ENCODE measurements at places on chromosomes 16 and 17. TPM values are rescaled to one million over a fixed set of nuclear protein-coding genes. Genes with fewer than 3 reads are reported as not detected.
A peak's percentile ranks its signal among the peaks of the same experiment; 100 is the strongest.

DNA sequence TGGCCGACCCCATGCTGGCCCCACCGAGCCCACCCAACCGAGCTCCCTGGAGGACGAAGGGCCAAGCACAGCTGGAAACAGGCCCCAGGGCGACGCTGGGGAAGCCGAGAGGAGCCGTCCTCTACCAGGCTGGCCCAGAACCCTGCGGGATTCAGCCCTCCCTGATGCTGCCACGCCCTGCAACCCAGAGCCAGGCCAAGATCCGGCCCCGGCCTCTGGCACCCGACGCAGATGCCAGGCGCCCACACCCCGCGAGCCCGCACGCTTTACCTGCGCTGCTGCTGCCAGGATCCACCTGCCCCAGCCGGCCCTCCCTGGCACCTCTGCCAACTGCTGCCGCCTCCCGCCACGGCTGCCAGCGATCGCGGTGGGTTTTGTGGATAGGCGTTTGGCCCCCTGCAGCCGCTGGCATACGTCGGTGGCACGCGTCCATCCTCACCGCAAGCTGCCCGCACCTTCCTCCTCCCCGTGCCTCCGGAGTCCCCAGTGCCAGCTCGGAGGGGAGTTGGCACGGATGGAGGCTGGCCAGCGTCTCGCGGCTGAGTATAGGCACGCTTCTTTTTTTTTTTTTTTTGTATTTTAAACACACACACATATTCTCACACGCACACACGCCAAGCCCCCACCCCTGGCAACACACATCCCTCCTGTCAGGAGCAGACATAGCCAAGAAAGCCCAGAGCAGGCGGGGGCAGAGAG lies 41.3 kb upstream of the ACSF3 start:
- H3K4me1 ChIP-seq = peaks cover 4% of the 10 kb centered on the region
- H3K27ac ChIP-seq = no peak overlapping the region
- peaks cover 3% of the 10 kb centered on the region for H3K36me3 ChIP-seq
- no peak for DNase-seq
- H3K27me3 ChIP-seq = no peaks in the 10 kb centered on the region
- peak overlapping the region; percentile 43 for H3K4me3 ChIP-seq

Gene C16orf87
- total RNA-seq = 8.7 TPM

DNA sequence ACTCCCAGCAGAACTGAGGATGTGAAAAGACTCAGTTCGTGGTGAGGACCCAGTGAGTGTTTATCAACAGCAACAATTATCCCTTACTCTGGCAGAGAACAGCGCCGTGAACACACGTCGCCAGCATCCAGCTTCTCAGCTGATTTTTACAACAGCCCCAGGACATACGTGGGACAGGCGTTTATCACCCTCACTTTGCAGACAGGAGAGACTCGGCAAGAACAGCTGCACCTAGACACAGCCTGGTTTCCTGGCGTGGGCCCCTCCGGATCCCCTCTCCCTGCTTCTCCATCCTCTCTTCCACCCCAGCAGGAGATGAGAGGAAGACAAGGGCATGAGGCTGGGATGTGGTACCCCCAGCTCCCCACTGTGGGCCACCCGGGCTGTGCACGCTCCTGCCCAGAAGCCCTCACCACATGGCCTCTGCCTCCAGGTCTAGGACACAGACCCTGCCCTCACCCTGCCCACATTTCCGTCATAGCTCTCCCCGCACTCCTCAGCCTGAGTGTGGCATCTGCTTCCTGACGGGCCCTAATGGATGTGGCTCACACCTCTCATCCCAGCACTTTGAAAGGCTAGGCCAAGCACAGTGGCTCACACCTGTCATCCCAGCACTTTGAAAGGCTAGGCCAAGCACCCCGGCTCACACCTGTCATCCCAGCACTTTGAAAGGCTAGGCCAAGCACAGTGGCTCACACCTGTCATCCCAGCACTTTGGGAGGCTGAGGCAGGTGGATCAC lies 17.5 kb downstream of the ABR start:
- no peak for DNase-seq
- no peaks in the 10 kb centered on the region for H3K4me1 ChIP-seq
- H3K27ac ChIP-seq = no peak overlapping the region
- no peaks in the 10 kb centered on the region for H3K27me3 ChIP-seq
- no peaks in the 10 kb centered on the region for H3K36me3 ChIP-seq
- H3K4me3 ChIP-seq = no peak overlapping the region

GRCh38 chr16:84795329-84796053 lies 24.3 kb upstream of the CRISPLD2 start:
- H3K4me1 ChIP-seq = no peaks in the 10 kb centered on the region
- no peaks in the 10 kb centered on the region for H3K36me3 ChIP-seq
- H3K27ac ChIP-seq = no peak overlapping the region
- no peaks in the 10 kb centered on the region for H3K27me3 ChIP-seq

GRCh38 chr17:36197387-36197703 lies 787 bp upstream of the CCL3L1 start:
- no peaks in the 10 kb centered on the region for H3K4me1 ChIP-seq
- no peak overlapping the region for H3K4me3 ChIP-seq
- H3K36me3 ChIP-seq = no peaks in the 10 kb centered on the region

DNA sequence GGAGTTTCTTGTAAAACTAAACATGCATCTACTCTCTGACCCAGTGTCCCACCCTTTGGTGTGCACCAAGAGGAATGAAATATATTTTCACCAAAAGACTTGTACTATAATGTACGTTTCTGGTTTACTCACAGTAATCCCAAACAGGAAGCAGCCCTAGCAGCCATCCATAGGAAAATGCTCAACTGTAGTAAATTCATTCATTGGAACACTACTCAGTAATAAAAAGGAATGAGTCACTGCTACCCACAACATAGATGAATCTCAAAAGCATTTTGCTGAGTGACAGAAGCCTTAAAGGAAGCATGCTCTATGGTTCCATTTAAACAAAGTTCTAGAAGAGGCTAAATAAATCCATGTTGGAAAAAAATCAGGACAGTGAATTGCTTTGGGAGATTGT lies 37.6 kb upstream of the DHRS7B start:
- no peaks in the 10 kb centered on the region for H3K27me3 ChIP-seq
- no peak overlapping the region for H3K27ac ChIP-seq
- DNase-seq = no peak
- no peaks in the 10 kb centered on the region for H3K36me3 ChIP-seq

DNA sequence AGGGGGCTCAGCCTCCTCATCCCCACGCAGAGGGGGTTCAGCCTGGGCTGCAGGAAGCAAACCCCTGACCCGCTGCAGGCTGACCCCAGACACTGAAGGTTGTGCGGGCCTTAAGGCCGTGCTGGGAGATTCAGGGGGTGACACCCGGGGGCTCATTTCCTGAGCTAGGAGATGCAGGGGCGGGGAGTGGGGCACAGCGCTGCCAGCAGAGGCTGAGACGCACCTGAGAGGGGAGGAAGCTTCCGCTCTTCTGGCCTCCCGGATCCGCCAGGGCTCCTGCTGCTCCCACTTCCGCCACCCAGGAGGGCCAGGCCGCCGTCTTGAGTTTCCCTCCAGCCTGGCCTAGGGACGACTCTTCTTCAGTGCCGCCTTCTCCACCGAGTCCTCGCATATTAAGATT lies 173.2 kb upstream of the FOXF1 start:
- H3K4me1 ChIP-seq = no peaks in the 10 kb centered on the region
- H3K4me3 ChIP-seq = no peak overlapping the region
- H3K27me3 ChIP-seq = peaks cover 3% of the 10 kb centered on the region
- DNase-seq = no peak
- no peak overlapping the region for H3K27ac ChIP-seq

GRCh38 chr16:84610376-84610775 lies 7.5 kb downstream of the COTL1 start:
- H3K27ac ChIP-seq = no peak overlapping the region
- H3K4me1 ChIP-seq = peaks cover 23% of the 10 kb centered on the region
- no peak overlapping the region for H3K4me3 ChIP-seq
- H3K27me3 ChIP-seq = no peaks in the 10 kb centered on the region
- no peaks in the 10 kb centered on the region for H3K36me3 ChIP-seq

DNA sequence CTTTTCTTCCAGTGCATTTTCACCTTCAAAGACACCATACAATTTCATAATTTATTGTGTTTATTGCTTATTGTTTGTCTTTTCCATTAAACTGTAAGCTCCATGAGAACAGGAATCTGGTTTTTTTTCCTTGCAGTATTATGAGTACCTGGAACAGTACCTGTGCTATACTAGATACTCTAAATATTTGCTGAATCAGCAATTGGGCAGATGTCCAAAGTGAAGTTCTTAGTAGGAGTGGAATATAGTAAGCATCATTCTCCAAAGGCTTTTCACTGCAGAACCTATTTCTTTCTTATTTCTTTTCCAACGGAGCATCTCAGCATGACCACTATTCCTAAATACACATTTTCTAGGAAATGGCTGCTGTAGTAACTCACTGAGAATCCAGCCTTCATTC lies 269.0 kb upstream of the CCL2 start:
- H3K4me1 ChIP-seq = no peaks in the 10 kb centered on the region
- H3K4me3 ChIP-seq = no peak overlapping the region
- no peaks in the 10 kb centered on the region for H3K36me3 ChIP-seq
- no peaks in the 10 kb centered on the region for H3K27me3 ChIP-seq
- H3K27ac ChIP-seq = no peak overlapping the region

DNA sequence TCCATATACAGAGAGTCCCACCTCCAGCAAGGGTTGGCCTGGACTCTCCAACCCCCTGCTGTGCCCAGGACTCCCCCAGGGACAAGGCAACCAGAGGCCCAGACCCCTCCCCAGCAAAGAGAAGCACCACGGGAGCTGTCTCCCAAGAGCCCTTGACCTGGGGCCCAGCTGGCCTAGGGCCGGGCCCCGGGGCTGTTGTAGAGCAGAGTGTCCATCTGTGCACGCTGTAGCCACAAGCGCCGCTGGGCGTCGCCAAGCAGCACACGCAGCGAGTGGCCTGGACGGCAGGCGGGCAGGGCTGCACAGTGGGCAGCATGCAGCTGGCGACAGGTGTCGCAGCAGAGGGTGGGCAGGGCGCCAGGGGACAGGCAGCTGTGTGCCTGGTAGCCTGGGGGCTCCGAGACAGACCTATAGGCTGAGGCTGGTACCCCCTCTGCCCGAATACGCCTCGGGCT lies 4.3 kb downstream of the SPATA2L start:
- H3K4me1 ChIP-seq = peaks cover 4% of the 10 kb centered on the region
- H3K36me3 ChIP-seq = no peaks in the 10 kb centered on the region
- H3K4me3 ChIP-seq = no peak overlapping the region
- no peaks in the 10 kb centered on the region for H3K27me3 ChIP-seq

GRCh38 chr17:68197091-68197996 lies 50.5 kb upstream of the AMZ2 start:
- H3K4me1 ChIP-seq = peaks cover 2% of the 10 kb centered on the region
- DNase-seq = no peak
- no peaks in the 10 kb centered on the region for H3K36me3 ChIP-seq
- H3K4me3 ChIP-seq = peak overlapping the region; percentile 37

- no peak for DNase-seq
- no peaks in the 10 kb centered on the region for H3K4me1 ChIP-seq
- H3K27ac ChIP-seq = no peak overlapping the region
- no peaks in the 10 kb centered on the region for H3K36me3 ChIP-seq
- H3K27me3 ChIP-seq = no peaks in the 10 kb centered on the region
Observed at GRCh38 chr17:14859542-14859941, 405.6 kb downstream of the PMP22 start.

- peaks cover 10% of the 10 kb centered on the region for H3K27me3 ChIP-seq
- H3K36me3 ChIP-seq = no peaks in the 10 kb centered on the region
- H3K4me1 ChIP-seq = peaks cover 3% of the 10 kb centered on the region
- DNase-seq = no peak
Observed at GRCh38 chr16:53378138-53378537, 56.1 kb upstream of the RBL2 start.

- no peaks in the 10 kb centered on the region for H3K27me3 ChIP-seq
- H3K4me1 ChIP-seq = no peaks in the 10 kb centered on the region
- H3K4me3 ChIP-seq = no peak overlapping the region
- no peaks in the 10 kb centered on the region for H3K36me3 ChIP-seq
- DNase-seq = no peak
- H3K27ac ChIP-seq = no peak overlapping the region
Observed at GRCh38 chr16:67116388-67117311, 6.9 kb downstream of the PHAF1 start.
